Stimulated activated CD8-positive, alpha-beta memory T cell treated with anti-CD3 and anti-CD28 coated beads, Interleukin-12 subunit alpha, Interleukin-12 subunit beta, amount 100 ng/mL, for 1 hour (primary cell): ENCODE measurements at places on chromosomes 2 and 18.

DNA sequence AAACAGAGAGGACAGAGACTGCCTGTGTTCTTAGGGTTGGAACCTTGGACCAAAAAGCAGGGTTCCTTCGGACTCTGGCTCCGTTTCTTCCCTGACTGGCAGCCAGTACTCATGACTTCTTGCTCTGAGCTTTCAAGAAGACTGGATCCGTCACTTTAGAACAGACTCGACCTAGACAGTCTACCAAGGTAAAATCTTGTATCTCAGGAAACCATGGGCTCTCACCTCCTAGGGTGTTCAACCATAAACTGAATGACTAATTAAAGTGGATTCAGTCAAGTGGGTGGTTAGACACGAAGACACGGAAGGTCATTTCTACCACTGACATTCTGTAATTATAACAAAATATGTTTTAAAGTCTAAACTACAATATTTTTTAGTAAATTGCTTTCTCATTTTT lies 153.8 kb upstream of the SLC39A10 start:
- no peak for DNase-seq

DNA sequence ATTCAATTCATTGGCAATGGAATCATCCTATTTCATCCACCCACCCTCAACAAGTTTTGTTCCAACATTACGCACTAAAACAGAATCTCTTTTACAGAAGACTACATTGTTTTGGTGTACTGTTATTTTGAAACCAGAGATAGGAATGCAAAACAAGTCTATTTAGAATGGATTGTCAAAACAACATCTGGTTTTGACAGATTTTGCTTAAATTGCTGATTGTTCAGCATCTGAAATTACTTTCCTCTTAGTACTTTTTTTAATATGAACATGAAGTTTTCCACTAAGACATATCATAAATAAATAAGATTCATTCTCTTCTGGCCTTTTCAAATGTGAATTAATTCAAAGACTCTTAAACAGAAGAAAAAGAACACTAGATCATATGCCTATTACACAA lies 323.9 kb upstream of the TFPI start:
- DNase-seq: no peak

- no peak for DNase-seq
Observed at GRCh38 chr18:79876497-79876896, 75.0 kb downstream of the SLC66A2 start.

GRCh38 chr18:29459972-29460371 lies 1283.0 kb upstream of the CDH2 start:
- DNase-seq: no peak

GRCh38 chr18:3985664-3986063 lies 469.4 kb downstream of the DLGAP1 start:
- DNase-seq: no peak

- no peak for DNase-seq
Observed at GRCh38 chr2:46320141-46320567, 22.9 kb downstream of the EPAS1 start.

GRCh38 chr18:11974741-11975325 lies 6.5 kb upstream of the IMPA2 start:
- no peak for DNase-seq

- no peak for DNase-seq
Observed at GRCh38 chr2:132730611-132731010, 60.6 kb upstream of the LYPD1 start.

- DNase-seq: no peak
Observed at GRCh38 chr2:54722641-54723040, 821 bp upstream of the EML6 start.

DNA sequence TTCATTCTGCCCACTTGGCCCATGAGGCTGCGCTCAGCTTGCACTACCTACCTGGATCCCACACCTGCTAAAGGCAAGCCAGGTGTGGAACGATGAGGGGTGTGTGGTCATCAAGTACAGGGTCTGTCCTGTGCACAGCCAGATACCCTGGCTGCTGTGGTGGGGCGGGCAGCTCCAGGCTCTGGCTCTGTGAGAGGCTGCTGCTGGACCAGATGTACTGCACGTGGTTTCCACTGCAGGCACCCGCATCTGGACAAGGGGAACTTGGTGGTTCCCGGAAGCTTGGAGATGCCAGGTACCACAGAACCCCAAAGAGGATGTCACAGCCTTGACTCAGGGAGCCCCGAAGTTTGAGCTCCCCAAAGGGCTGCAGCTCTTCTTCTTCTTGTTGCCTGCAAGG lies 68.1 kb upstream of the ZNF804A start:
- no peak for DNase-seq

DNA sequence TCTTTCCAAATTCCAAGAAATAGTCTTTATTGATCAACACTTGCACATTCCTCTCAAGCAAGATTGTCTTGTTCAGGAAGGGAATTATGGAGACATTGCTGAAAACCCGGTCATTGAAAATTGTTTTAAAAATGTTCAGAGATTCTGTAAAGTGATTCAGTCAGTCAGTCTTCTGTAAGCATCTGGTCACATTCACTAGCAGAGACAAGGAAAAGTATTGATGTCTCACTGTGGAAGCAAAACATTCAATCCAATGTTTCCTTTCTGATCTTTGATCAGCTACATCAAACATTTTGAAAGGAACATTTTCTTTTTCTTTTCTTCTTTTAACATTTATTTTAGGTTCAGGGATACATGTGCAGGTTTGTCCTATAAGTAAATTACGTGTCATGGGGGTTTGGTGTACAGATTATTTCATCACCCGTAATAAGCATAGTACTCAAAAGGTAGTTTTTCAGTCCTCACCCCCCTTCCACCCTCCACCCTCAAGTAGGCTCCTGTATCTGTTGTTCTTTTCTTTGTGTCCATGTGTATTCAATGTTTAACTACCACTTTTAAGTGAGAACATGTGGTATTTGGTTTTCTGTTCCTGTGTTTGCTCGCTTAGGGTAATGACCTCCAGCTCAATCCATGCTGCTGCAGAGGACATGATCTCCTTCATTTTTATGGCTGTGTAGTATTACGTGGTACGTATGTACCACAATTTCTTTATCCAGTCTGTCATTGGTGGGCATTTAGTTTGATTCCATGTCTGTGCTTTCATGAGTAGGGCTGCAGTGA lies 61.2 kb downstream of the CTNNA2 start:
- no peak for DNase-seq

GRCh38 chr2:219215871-219216534 lies 2.8 kb downstream of the ABCB6 start:
- no peak for DNase-seq

- DNase-seq: no peak
Observed at GRCh38 chr2:62141142-62141740, 54.7 kb upstream of the B3GNT2 start.

- no peak for DNase-seq
Observed at GRCh38 chr2:54081574-54081973, 33.8 kb upstream of the ACYP2 start.

- no peak for DNase-seq
Observed at GRCh38 chr2:86002375-86002774, 103.3 kb downstream of the POLR1A start.

DNA sequence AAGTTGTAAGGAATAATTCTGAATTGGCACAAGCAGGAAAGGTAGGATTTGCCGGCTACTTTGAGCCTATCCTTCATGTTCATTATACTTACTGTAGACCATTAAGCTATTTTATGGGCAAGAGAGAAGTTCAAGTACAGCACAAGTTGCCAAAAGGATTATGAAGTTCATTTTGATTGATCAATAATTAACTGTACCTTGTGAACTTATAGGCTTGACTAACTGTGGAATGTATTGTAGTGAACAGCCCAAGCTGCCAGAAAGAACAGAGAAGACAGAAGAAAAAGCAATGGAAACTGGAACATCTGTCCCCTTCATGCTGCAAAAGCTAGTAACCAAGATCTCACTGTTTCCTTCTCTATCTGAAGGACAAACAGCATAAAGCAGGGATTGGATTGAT lies 810.1 kb upstream of the ZEB2 start:
- DNase-seq: no peak

GRCh38 chr2:74708883-74709282 lies 54.8 kb downstream of the SEMA4F start:
- no peak for DNase-seq

DNA sequence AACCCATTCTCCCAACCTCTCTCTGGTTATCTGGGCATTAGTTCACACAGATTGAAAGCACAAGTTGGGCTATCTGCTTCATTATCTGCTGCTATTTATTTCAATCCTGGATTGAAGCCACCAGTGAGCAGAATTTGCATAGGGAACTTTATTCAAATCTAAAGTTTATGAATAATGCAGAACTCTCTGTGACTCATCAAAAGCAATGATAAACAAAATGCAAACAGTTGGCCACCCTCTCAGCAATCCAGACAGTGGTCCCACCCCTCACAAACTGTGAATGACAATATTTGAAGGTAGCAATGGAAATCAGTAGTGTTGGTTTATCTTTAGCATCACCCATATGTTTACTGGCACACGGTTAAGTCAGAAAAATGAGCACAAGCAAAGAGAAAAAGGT lies 106.8 kb upstream of the TMEM178A start:
- no peak for DNase-seq

DNA sequence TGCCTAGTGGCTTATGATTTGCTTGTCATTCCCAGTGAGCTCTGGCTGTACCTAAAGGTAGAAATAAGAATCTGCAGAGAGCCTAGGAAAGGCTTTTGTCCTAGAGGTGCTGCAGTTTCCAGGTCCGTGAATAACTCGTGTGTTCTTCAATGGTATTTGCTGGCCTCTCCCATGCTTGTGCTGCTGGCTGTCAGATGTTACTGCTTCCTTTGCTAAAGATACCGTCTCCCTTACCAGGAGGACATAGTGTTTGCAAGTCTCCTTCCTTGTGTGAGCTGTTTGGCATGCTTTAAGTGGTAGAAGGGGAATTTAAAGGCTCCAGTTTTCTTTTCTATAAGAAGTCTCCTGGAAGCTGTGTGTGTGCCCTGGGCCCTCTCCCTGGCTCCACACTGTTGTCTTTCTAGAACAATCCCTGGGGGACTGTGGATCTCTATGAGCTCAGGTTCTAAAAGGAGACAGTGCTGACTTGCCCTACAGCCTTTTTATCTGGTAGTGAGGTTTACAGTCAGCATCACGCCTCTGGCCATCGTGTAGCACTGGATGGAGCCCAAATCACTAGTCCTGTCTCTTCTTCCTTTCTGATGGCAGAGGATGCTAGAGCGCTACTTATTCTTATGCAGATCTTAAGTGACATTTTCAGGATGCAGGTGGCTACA lies 65.8 kb downstream of the RNF144A start:
- no peak for DNase-seq

- no peak for DNase-seq
Observed at GRCh38 chr2:185645529-185645928, 93.1 kb upstream of the FSIP2 start.

- DNase-seq: no peak
Observed at GRCh38 chr18:40216856-40217255, 1738.2 kb upstream of the PIK3C3 start.

- no peak for DNase-seq
Observed at GRCh38 chr2:43298500-43298899, 72.1 kb upstream of the ZFP36L2 start.

DNA sequence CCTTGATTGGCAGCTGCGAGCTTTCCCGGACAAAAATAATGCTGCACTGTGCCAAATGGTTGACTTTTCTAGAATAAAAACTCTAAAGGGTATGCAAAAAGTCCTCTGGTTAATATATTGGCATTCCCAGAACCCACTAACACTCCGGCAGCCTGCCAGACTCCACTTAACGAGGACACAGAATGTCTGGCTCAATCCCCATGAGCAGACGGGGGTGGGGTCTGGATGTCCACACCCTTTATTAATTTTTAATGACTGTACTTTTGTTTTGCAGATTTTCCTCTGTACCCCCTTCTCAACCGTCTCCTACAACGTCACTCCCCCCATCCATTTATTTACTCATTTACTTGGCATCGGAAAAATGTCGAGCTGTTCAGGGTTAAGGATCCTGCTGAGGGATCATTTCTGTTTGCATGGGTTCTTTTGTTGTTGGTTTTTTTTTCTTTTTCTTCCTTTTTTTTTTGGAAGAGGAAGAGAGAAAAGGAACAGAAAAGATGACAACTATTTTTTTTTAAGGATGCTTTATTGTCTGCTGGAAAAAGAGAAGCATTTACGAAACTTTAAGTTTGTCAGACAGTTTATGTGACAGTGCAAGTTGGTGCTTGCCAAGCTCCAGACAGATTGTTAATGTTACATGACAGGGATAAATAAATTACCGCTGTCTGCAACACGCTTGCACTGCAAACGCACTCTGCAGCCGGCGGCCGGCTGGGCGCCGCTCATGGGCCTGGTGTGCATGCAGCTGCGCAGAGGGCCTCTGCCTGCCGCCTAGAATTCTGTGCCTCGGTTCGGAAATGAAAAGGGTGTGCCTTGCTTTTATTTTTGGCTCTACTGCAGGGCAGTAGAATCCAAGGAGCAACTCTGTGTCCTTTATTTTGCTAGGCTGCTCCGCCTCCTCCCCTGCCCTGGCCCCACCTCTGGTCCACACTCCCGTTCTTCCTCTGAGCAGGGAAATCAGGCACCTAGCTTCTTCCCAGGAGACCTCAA lies 3.6 kb downstream of the LDLRAD4 start:
- DNase-seq: no peak

- no peak for DNase-seq
Observed at GRCh38 chr18:56841836-56842235, 190.7 kb downstream of the WDR7 start.

DNA sequence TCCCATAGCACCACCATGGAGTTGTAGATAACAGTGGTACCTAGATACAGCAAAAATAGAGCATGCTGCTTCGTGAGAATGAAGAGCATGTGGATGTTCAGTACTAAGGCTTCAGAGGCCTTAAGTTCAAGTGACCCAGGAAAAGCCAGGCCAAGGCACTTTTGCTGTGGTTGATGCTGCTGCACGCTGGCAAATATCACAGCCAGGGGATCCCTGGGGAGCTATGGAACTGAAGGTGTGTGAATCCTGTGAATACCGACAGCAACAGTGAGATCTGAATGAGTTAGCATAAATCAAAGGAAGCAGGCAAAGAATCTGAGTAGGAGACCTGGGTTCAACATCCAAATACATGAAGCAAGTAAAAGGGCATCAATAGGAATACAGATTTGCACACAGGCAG lies 158.6 kb upstream of the THUMPD2 start:
- DNase-seq: no peak

DNA sequence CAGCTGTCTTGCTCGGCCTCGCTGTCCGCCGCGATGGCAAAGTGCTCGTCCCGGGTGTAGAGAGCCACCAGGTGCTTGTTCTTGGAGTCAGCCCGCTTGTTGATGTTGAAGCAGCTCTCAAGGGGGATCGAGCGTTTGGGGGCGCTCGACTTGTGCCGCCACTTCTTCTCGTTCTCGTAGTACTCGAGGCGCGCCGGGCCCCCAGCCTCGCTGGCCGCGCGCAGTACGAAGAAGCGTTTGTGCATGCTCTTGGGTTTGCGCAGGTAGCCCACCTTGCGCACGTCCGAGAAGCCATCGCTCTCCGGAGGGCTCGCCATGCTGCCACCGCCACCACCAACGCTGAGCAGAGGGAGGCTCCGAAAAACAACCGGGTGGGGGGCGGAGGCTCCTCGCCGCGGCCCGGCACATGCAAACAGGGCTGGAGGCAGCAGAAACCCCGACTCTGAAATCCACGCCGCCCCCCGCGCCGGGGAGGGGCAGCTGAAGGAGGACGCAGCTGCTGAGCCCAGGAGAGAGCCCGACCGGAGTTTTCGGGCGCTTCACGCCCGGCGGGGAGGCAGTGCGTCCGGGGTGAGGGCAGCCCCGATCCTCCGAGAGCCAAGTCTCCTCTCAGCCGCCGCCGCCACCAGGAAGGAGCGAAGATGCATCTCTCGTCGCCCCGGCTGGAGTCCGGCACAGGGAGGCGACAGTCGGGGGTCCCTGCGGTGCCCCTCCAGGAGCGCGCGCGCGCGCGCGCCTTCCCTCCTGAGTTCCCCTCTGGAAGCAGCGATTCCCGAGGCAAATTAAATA lies 1.0 kb downstream of the IRS1 start:
- DNase-seq: no peak
